ENCODE measurements at places on chromosomes 12 and 14.

DNA sequence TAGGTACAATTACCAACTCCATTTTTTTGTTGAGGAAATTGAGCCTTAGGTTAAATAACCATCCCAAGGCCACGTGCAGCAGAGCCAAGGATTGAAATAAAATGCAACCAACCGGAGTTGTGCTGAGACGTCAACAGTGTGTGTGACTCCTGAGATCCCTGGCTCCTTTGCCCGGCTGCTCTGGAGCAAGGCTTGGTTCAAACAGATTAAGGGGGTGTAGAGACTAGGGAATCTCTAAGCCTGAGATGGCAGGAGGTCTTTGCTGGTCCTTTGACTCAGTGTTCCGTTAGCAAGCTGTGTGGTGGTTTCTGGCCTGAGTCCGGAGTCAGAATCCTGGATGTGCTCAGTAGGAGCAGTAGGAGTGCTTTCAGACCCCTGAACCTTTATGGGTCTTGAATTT lies 1.4 kb upstream of the SLC8A3 start:
- DNase-seq = no peak

- no peak for DNase-seq
These were observed 11.8 kb downstream of the MTERF2 start for GRCh38 chr12:106975098-106975497.

DNA sequence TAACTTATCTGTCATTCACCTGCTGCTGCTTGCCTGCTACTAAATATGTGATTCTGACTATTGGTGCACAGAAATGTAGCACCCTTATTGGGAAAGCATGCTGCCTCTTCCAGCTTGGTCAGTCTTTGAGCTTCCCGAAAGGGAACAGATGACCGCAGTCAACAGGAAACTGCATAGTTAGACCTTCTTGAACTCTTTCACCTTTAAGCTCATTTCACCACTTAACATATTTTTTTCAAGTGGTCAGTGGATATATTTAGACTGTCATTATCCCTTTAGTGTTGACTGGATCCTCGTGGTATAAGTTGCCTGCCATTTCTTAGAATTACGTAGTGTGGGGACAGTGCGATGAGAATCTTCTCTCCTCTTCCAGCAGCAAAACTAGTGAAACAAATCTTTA lies 224.9 kb downstream of the FBXL14 start:
- no peak for DNase-seq

DNA sequence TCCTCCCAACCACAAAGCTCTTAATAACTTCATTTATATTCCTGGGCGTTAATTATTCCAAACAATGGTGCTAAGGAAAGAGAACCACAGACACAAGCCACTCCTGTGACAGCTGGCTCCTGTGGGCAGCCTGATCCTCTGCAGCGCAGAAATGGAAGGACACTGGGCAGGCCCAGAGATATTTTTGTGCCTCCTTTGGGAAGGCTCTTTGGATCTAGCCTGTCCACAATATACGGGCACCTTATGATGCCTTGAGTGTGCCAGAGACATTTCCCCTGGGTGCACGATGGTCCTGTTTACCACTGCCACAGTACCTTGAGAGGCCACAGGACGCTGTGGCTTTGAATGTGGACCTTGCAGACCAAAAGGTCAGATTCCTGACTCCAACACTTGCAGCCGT lies 2.1 kb downstream of the ASB2 start:
- DNase-seq = no peak

DNA sequence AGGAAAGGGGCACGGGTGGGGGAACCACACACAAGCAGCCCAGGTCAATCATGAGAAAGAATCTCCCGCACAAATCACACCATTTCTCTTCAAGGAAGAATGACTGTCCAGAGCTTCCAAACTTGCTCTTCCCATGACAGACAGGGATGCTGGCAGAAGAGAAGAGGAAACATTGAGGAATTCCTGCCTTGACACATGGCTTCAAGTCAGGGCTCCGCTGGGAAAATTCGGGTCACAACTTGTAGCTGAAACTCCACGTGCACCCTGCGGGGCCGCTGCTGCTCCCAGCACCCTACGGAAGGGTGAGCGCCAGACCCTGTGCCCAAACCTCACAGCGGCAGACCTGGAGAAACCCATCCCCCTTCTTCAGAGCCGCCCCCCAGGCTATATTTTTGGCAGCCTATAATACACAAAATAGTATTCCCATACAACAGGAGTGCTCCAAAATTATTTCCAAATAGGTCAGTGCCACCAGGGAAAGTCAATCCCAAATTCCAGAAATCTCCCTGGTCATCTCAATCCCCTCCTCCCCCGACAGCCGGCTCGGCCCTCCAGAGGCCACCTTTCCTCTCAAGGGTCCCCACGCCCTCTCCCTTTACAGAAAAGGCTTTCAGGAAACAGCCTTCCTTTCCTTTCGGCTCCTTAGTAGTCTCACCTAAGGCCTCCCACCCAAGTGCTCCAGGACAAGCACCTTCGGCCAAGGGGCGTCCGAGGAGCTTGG lies 1.3 kb downstream of the TMEM132D start:
- no peak for DNase-seq

- no peak for DNase-seq
These were observed 18.1 kb downstream of the C12orf75 start for GRCh38 chr12:105348561-105348960.

- DNase-seq = no peak
These were observed 11.0 kb downstream of the HNRNPC start for GRCh38 chr14:21258005-21258888.

DNA sequence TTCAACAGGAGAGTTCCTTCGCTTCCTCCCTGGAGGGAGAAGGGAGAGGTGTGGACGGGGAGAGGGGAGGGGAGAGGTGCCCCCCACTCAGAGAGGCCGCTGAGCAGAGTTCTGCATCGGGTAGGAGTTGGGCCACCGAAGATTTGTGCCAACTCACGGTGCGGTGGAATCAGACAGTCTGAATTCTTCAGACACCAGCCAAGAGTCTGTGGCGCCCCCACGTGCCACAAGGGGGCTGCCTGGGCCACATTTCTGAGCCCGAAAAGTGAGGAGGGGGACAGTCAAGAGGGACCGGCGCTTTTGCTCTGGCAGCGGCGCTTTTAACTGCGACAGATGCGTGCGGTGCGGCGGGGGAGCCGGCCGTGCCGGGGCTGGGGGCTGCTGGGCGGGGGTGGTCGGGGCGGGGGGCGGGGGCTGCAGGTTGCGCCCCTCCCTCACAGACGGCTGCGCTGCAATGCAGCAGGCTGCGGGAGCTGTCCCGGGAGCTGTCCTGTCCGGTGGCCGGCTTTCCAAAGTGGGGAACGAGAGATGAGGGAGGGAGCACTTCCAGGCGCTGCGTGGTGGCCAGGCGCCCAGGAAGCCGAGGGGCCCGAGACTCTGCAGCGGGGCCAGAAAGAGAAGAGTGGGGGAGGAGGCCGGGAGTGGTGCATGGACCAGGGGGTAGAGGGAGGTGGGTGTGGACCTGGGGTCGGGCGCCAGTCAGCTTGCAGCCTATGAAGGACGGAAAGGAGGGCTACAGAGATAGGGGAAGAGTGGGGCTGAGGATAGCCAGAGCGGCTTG lies 975 bp upstream of the RTL1 start:
- DNase-seq = no peak

DNA sequence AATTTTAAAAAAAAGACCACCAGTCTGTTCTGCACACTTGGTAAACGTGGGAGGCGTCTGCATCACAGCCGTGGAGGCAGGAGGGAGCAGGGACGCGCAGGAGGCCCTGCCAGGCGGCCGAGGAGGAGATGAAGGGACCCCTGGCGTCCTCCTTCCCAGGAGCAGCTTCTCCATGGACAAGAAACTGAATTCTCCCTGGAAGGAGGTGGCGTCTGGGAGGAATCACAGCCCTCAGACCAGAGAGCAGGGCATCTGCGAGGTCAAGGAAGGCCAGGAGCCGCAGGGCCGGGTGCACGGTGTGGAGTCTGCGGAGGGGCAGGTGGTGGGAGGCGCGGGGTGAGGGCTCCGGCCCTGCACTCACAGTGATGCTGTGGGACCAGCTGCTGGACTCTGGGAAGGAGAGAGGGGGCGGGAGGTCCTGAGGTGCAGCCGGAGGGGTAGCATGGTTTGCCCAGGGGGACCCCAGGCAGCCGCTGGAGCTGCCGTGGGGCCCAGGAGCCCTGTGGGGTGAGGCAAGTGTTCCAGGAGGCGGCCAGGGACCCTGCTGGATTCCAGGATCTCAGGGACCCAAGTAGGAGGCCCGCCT lies 73.5 kb upstream of the GALNT9 start:
- no peak for DNase-seq

- DNase-seq = no peak
These were observed 496.4 kb downstream of the PCNX1 start for GRCh38 chr14:71403656-71404055.

- no peak for DNase-seq
These were observed 27.0 kb downstream of the LRCOL1 start for GRCh38 chr12:132583411-132583710.

DNA sequence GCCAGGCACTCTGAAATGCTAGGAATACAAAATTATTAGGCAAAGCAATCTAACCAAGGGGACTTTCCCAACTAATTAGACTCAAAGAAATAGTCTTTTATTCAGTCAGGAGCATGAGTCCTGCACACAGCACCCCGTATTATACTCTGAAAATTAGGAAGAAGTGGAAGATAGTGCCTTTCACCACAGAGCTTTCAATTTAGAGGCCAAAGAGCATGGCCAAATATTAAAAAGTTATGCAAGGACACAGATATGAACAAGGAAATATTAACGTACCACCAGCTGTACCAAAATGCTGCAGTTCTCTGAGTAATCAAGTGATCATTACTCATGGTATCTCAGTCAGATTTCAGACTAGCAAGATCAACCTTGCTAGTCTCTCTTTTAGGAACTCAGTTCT lies 22.6 kb upstream of the MDM2 start:
- no peak for DNase-seq

DNA sequence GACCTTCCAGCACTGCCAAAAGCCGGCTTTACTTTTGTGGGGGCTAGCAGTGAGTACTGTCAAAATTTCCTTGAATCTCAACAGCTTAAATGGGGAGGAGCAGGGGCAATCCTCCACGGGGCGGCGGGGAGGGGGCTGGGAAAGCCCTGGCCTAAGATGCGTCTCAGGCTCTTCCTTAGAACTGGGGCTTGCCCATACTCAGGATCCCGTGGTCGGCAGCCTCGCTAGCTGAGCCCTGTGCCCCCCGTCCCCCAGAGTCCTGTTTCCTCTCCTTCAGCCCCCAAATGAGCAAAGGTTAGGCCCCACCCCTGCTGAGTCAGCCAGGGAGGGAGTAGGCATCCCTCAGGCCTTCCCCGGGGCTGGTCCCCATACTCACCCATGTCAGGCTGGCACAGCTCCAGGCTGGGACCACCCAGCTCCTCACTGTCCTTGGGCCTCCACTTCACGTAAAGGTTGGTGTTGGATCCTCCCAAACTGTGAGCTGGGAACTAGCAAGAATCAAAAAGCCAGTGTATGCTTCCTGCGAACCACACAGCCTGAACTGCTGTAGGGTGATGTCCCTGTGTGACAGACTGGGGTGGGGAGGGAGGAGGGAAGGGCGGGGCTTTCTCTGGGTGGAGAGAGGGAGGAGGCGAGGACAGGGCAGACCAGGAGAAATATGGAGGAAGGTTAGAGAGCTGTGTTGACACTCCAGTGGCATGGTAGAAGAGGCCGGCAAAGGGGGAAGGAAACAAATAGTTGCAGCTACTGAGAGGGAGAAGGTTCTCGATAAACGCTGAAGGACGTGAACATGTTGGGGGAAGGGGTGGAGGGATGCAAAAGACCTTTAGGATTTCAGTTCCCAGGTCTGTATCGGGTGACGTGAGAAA lies 5.9 kb upstream of the BAZ2A start:
- peak; percentile 69 for DNase-seq

GRCh38 chr12:131896811-131897270 lies 2.4 kb downstream of the ULK1 start:
- no peak for DNase-seq

DNA sequence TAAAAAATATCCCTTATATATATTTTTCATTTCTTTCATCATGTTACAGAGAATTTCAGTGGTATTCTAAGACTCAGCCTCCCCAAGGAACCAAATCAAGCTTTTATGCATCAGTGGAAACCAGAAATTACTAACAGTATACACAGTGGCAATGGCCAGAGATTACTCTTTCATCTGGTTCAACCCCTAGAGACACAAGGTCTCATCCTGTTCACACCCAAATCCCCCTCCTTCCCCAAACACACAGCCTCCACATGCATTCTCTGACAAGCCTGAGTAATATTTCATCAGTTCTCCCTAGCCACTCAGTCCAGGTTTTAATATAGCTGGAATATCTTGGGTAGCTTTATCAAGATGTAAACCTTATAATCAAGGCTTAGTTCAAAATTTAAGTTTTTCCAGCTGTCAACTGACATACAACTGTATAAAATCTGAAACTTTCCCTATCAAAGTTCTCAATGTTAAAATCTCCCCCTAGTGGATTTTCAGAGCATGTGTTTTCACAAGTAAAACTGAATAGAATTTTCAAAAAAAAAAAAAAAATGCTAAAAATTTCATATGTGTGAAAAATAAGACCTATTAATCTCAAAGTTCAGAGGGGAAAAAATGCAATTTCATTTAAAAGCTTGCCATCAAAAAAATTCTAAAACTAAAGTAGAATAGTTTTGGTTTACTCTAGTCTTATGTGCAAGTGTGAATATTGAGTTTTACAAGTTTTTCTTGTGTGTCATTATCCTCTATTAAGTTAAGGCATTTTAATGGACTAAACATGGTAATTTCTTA lies 10.5 kb upstream of the SSTR1 start:
- DNase-seq = no peak

- peak; percentile 60 for DNase-seq
These were observed 647 bp upstream of the TGFB3 start for GRCh38 chr14:75982266-75983018.

- no peak for DNase-seq
These were observed 4.0 kb upstream of the TESPA1 start for GRCh38 chr12:54988402-54989054.

DNA sequence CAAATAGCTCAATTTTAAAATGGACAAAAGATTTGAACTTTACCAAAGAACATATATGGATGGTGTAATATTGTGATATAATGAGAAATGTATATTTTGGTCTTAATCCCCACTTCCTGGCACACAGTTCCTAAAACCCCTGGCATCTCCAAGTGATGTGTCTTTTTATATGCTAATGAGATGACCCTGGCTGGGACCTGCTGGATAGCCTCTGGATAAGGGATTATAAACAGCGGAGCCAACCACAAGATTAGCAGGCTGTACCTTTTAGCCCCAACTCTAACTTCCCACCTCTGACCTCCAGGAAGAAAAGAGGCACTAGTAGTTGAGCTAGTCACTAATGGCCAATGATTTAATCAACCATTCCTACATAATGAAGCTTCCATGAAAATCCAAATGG lies 130.0 kb downstream of the DPF3 start:
- DNase-seq = no peak

All from stimulated activated CD8-positive, alpha-beta memory T cell treated with anti-CD3 and anti-CD28 coated beads, Interleukin-4, amount 100 ng/mL, for 4 hours (primary cell).